ENCODE measurements at places on chromosomes 5 and 9. TPM values are rescaled to one million over a fixed set of nuclear protein-coding genes. Genes with fewer than 3 reads are reported as not detected.

The SHC3 gene
- 0.04 TPM for total RNA-seq

The SLCO6A1 gene
- total RNA-seq = not detected

The F2RL2 gene
- not detected for total RNA-seq

The HDAC3 gene
- 61.5 TPM for total RNA-seq

The QRFP gene
- not detected for total RNA-seq

The GPR151 gene
- total RNA-seq = not detected

The RALGPS1 gene
- 0.94 TPM for total RNA-seq
